Sigmoid colon (tissue), 7 donors: ENCODE measurements at places on chromosomes 1 and 21. TPM values are rescaled to one million over a fixed set of nuclear protein-coding genes. Genes with fewer than 3 reads are reported as not detected.

GRCh38 chr1:60998786-60999185 lies 83.6 kb upstream of the NFIA start:
- H3K4me3 ChIP-seq: no peak overlapping the region
- no peak for DNase-seq
- H3K36me3 ChIP-seq: no peaks in the 10 kb centered on the region
- H3K27ac ChIP-seq: no peak overlapping the region
- H3K4me1 ChIP-seq: no peaks in the 10 kb centered on the region

DNA sequence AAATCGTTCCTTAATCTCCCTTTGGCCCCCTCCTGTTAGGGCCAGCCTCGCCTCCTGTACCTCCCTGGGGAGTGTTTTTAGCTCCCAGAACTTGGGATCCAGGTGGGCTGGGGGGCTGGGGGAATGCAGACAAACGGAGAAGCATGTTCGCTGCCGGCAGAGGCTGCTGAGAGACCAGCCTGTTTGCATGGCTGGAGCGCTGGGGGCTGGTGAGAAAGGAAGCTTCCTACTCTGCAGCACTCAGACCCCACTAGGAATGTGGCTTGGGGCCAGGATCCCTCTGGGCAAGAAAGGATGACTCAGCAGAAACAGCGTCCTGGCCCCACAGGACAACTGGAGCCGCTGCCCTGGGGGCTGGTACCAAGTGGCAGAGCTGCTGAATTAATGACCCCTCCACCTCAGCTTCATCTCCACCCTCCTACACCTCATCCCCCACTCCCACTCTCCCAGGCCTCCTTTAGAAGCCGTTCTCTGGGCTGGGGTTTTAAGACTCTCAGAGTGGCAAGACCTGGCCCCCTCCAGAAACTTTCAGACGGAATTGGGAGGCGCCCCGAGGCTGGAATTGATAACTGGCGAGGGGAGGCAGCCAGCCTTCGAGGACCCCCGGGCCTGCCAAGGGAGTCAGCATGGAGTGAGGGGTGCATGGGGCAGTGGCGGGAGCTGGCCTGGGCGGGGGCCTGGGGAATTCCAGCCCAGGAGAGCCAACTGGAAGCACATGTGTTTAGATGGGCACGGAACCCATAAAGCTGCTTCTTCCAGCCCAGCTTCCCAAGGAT lies 28.5 kb upstream of the EPS8L3 start:
- peak; percentile 89 for DNase-seq
- no peaks in the 10 kb centered on the region for H3K27me3 ChIP-seq
- peak overlapping the region; percentile 44 for H3K27ac ChIP-seq
- H3K4me1 ChIP-seq: no peaks in the 10 kb centered on the region
- no peaks in the 10 kb centered on the region for H3K36me3 ChIP-seq

- peak overlapping the region; percentile 92 for H3K27ac ChIP-seq
- H3K4me1 ChIP-seq: peaks cover 58% of the 10 kb centered on the region
- H3K4me3 ChIP-seq: no peak overlapping the region
- H3K36me3 ChIP-seq: no peaks in the 10 kb centered on the region
These were observed 9.2 kb downstream of the CASZ1 start for GRCh38 chr1:10787286-10787685.

DNA sequence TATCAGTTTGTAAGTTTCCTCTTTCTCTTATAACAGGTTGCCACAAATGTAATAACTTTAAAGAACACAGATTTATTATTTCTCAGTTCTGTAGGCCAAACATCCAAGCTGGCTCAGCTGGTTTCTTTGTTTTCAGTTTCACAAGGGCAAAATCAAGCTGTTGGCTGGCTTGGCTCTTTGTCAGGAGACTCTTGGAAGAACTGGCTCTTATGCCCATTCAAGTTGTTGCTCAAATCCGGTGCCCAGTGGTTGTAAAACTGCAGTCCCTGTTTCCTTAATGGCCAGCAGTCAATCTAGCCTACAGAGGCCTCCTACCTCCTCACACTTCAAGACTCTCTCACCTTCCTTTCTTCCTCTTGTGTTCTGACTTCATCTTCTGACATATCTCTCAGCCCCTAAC lies 1171.0 kb downstream of the MRPL39 start:
- no peak overlapping the region for H3K27ac ChIP-seq
- no peak for DNase-seq
- no peak overlapping the region for H3K4me3 ChIP-seq
- no peaks in the 10 kb centered on the region for H3K36me3 ChIP-seq

DNA sequence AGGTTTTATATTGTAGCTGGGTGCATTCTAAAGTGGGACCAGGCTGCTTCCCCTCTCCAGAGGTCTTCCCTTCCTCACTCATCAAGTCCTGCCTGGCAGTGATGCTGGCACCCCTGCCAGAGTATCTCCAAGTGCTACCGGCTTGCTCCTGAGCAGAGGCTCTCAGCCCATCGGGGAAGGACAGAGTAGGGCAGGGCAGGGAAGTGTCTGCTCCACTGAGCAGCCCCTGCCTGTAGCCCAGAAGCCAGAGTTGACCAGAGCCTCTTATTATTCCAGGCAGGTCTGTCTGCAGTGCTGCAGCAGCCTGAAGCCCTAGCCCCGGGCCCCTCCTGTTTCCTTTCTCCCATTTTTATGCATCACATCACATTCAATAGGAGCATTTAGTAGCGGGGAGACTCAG lies 51.1 kb downstream of the ATP2B4 start:
- H3K4me1 ChIP-seq: no peaks in the 10 kb centered on the region
- no peak overlapping the region for H3K4me3 ChIP-seq
- peak overlapping the region; percentile 98 for H3K27ac ChIP-seq
- no peaks in the 10 kb centered on the region for H3K27me3 ChIP-seq

- no peaks in the 10 kb centered on the region for H3K27me3 ChIP-seq
- H3K4me3 ChIP-seq: no peak overlapping the region
- H3K36me3 ChIP-seq: no peaks in the 10 kb centered on the region
- no peak overlapping the region for H3K27ac ChIP-seq
These were observed 2.5 kb upstream of the PINK1 start for GRCh38 chr1:20630729-20631128.

GRCh38 chr1:40699787-40700186 lies 8.3 kb downstream of the NFYC start:
- H3K27me3 ChIP-seq: no peaks in the 10 kb centered on the region
- no peak overlapping the region for H3K4me3 ChIP-seq
- no peak overlapping the region for H3K27ac ChIP-seq
- no peaks in the 10 kb centered on the region for H3K36me3 ChIP-seq

DNA sequence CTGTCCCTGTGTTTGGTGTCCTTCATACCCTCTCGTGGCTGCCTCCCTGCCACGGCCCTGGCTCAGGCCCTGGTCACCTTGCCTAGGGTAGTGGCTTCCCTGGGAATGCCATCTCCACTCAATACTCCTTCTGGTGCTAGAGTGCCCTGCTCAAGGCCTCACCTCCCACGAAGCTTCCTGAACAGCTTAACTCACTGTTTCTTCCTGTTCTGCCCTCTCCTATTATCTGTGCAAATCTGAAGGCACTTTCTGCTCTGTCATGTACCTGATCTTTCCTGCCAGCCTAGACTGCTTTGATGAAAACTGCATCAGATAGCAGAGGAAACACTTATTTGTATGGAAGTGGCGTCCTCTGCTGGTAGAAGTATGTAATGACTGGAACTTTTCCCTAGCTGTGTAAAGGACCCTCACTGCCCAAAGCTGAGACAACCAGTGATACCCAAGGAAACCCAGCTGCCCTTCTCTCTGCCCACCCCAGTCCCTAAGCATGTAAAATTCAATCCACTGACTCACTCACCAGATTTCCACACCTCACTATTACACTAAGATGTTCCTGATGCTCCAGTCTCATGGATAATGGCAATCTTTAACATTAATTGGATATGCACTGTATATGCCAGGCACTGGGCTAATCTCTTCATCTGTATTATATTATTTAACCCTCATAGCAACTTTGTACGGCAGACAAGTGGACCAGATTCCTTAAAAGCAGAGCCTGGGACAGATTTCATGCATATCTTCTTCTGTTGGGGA lies 36.2 kb upstream of the BTG2 start:
- no peak overlapping the region for H3K4me3 ChIP-seq
- H3K27ac ChIP-seq: peak overlapping the region; percentile 9
- peaks cover 21% of the 10 kb centered on the region for H3K4me1 ChIP-seq
- no peaks in the 10 kb centered on the region for H3K27me3 ChIP-seq
- no peaks in the 10 kb centered on the region for H3K36me3 ChIP-seq

GRCh38 chr1:2448098-2448445 lies 28.0 kb upstream of the PLCH2 start:
- no peaks in the 10 kb centered on the region for H3K36me3 ChIP-seq
- no peak overlapping the region for H3K27ac ChIP-seq
- no peaks in the 10 kb centered on the region for H3K4me1 ChIP-seq
- no peak overlapping the region for H3K4me3 ChIP-seq
- no peak for DNase-seq

GRCh38 chr1:111242805-111243523 lies 15.5 kb downstream of the CHI3L2 start:
- H3K36me3 ChIP-seq: no peaks in the 10 kb centered on the region
- H3K27ac ChIP-seq: no peak overlapping the region
- no peak for DNase-seq
- no peak overlapping the region for H3K4me3 ChIP-seq

DNA sequence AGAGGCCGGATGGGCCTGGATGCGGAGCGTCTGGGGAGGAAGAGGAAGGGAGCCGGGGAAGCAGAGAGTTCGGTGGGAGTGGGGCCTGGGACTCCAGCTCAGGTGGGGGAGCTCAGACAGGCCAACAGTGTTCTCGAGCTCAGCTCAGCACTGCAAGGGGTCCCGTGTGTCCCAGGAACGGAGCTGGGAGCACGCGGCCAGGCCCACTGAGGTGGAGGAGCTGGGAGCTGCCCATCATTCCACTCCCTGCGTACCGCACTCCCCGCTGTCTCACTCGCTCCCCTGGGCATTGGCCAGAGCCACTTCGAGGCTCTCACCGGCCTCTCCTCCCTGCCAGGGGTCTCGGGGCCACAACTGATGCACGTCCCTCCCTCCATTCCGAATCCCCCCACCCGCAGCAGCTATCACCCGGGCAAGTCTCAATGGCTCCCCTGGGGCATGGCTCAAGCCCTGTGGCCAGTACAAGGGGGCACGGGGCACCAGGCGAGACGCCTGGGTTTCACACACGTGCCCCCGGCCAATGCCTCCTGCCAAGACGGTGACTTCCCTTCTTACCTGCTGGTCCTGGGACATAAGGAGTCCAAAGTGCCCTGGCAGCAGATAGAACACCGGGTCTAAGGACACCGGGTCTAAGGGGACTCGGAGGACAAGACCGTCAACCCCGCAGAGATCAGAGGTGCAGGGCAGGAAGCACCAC lies 30.3 kb upstream of the COL6A2 start:
- no peak overlapping the region for H3K4me3 ChIP-seq
- no peaks in the 10 kb centered on the region for H3K36me3 ChIP-seq
- H3K27me3 ChIP-seq: no peaks in the 10 kb centered on the region
- H3K4me1 ChIP-seq: no peaks in the 10 kb centered on the region
- peak; percentile 68 for DNase-seq
- peak overlapping the region; percentile 93 for H3K27ac ChIP-seq

DNA sequence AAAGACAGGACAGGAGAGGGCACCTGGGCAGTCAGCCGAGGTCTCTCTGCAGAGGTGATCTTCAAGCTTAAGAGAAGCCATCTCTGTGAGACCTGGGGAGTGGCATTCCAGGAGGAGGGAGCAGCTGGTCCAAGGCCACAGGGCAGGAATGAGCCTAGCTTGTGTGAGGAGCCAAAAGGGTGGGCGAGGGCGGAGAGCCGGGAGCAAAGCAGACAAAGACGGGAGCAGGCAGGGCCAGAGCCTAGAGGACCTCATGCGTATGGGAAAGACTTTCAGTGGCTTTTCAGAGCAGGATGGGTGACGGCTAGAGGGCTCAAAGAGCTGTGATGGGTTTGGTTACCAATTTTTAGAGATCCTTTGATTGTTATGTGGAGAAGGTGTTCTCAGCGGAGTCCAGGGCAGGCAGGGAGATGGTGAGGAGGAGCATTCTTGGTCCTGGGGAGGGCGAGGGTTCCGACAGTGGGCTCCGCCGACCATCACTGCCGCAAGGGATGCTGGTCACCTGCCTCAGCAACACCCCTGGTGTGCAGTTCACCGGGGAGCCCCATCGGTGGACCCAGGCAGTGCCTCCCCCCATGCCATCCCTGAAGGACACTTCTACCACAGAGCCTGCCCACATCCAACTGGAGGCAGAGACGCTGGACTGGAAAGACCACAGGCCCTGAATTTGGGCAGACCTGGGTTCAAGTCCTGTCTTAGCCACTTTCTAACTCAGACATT lies 122.9 kb upstream of the IRF2BP2 start:
- no peak overlapping the region for H3K27ac ChIP-seq
- DNase-seq: peak; percentile 50
- no peaks in the 10 kb centered on the region for H3K36me3 ChIP-seq
- H3K4me3 ChIP-seq: no peak overlapping the region
- H3K4me1 ChIP-seq: peaks cover 1% of the 10 kb centered on the region

DNA sequence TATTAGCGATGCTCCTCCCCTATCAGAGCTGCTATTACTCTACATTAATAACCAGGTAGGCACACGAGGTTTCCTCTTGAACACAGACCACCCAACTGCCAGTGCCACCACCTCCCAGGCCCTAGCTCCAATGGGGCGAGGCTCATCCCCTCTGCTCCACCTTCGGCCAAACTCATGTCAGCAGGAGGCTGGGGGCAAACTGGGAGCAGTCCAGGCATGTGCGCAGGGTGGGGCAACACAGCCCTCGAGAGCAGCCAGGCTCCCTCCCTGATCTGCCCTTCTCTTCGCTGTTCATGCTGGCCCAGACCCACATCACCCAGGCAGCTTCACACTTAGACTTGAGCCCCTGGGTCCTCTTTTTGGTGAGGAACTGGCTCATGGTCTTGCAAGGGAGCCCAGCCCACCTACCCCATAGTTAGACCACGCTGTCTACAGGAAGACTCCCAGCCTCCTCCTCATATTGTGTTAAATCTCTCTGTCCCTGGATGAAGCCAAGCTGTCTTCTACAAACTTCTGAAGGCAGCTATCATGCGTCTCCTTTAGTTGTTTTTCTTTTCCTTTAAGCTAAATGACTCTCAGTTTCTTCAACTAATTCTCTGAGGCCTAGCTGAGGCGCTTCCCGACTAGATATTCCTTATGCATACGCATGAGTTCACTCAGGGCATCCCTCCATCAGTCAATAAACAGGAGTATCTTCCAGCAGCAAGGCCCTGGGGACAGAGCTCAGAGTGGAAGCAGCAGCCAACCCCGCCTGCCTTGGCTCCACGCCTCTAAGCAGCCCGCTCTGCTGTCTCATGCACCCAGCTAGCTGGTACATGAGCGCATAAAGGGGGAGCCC lies 12.0 kb downstream of the TMEM9 start:
- H3K27ac ChIP-seq: no peak overlapping the region
- peaks cover 13% of the 10 kb centered on the region for H3K4me1 ChIP-seq
- no peaks in the 10 kb centered on the region for H3K27me3 ChIP-seq

The FNDC5 gene
- total RNA-seq: 10.2 TPM

The WNT3A gene
- not detected for total RNA-seq
